ENCODE measurements at places on chromosomes 3 and 15.

- DNase-seq, result no peak
These were observed 54.0 kb downstream of the HEG1 start for GRCh38 chr3:125001557-125002413.

DNA sequence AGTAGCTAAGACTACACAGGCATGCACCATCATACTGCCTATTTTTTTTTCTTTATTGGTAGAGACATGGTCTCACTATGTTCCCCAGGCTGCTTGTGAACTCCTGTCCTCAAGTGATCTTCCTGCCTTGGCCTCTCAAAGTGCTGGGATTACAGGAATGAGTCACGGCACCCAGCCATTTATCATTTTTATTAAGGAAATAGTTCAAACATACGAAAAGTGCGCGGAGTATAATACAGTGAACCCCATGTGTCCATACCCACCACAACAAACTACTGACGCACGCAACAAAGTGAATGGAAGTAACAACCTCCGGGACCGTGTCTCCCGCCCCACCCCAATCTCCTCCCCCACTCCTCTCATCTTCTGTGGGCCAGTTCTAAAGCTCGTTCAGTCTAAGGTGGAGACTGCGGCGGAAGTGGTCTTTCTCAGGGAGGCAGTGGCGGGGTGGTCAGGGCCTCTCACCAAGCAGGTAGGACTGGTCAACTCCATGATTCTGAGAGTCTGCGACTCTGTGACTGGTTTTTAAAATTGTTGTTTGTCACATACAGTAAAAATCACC, 42.1 kb downstream of the DNAJB8 start:
- DNase-seq, result no peak

- no peak for DNase-seq
These were observed 213.2 kb downstream of the PDZRN3 start for GRCh38 chr3:73411545-73411944.

- DNase-seq, result no peak
These were observed 43.2 kb upstream of the INSYN1 start for GRCh38 chr15:73796331-73796831.

- DNase-seq, result no peak
These were observed 131.4 kb downstream of the IQCH start for GRCh38 chr15:67385971-67386370.

DNA sequence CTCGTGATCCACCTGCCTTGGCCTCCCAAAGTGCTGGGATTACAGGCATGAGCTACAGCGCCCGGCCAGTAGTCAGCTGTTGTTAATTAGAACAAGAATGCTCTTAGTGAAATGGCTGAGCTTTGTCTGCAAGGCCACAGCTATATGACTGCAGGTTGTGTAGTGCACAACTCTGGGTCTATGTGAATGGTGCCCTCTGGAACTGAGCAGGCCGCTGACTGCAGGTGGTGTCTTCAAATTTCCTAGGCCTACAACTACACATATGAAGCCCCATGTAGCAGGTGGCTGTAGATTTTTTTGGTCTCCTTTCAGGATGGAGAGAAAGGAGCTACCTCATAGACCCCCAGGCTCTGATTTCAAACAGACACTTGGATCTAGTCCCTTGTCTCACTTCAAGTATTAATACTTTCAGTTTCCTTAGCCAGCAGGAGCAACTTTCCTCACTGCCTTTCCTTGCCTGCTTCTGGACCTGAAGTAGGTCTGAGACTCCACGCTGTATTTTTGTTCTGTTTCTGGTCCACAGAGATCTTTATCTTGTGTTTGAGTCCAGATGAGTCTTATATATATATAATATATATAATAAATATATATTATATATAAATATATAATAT, 86.9 kb downstream of the C3orf80 start:
- DNase-seq, result no peak

- no peak for DNase-seq
These were observed 10.2 kb downstream of the KBTBD13 start for GRCh38 chr15:65086680-65087111.

DNA sequence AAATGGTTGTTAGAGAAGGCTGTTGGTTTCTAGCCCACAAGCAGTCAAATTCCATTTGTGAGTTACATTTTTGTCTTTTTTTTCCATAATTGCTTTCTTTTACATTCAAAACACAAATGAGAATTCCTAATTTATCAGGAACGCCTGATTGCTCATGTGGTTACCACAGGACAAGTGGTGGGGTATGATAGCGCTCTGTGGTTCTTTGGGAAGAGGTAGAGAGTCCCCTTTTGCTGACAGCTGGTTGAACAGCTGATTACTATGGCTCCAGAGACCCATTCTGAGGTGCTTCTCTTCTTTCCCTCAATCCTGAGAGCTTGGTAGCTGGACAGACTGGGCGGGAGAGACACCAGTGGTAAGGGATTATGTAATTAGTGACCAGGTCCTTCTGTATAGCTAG, 24.4 kb downstream of the CNOT10 start:
- DNase-seq, result no peak

DNA sequence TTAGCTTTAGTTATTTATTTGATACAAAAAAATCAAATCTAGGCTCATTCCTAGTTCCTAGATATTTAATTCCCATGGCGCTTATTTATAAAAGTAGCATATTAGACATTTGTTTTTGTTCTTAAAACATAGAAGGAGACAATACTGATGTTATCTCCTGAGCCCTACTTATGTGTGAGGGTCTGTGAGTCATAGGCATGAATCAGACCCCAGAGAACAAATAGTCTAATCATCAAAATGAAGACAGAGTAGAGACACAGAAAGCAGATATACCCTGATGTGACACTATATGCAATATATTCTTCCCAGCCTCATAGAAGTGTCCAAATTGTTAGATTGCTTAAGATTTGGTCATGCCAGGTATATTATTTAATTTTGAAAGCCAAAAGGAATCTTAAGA, 44.9 kb downstream of the PEX5L start:
- no peak for DNase-seq

DNA sequence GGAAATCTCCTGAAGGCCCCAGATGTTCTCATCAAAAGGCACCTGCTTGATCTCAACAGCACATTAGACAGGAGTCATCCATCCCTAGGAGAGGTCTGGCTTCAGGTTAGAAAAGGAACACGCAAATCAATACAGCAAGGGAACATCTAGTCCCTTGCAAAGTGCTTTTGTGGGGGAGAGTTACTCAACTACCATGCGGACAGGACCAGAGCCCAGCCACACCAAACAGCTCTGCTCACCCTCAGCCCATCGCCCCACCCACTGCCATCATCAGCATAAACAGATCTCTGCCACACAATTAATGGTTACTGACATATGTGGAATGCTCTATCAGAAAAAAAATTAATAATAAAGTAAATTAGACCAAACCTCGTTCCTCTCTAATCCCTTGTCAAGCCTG, 85.6 kb downstream of the MYLK start:
- no peak for DNase-seq

DNA sequence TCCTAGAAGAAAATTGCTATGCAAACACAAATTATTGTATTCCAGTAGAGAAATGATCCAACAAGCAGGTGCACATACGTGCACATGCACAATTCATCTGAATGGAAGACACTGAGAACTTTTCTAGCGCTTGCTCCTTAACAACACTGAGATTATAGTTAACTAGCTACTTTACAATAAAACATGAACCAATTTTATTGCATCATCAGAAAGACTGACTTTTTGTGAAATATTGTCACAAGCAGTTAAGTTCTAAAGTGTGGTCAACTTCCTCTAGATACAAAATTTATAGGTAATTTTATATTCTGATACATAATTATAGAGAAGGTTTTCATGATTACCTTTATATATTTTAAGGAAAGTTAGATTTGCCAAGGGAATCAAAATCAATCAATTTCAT, 135.4 kb downstream of the ABI3BP start:
- DNase-seq, result no peak

Data from GM13977 (cell line).